Activated CD4-positive, alpha-beta T cell treated with anti-CD3 and anti-CD28 coated beads, Interleukin-2, amount 50 U/mL, for 4 hours (primary cell): ENCODE measurements at places on chromosomes 12 and 14.

DNA sequence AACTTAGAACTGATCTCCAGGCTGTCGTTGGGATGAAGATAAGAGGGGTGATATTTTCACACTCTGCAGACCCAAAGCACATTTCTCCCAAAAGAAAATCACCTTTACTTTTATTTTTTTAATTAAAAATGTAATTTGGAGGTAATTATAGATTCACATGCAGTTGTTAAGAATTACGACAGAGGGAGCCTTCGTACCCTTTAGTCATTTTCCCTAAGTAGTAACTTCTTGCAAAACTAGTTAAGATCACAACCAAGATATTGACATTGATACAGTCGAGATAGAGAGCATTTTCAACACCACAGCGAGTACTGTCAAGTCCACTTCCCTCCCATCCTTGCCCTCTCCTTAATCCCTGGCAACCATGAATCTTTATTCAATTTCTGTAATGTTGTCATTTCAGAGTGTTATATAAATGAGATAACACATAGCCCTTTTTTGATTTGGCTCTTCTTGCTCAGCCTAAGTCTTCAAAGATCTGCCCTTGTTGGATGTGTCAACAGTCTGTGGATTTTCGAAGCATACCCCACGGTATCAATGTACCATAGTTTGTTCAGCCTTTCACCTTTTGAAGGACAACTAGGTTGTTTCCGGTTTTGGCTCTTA, 39.6 kb downstream of the DNAH10 start:
- DNase-seq: no peak

DNA sequence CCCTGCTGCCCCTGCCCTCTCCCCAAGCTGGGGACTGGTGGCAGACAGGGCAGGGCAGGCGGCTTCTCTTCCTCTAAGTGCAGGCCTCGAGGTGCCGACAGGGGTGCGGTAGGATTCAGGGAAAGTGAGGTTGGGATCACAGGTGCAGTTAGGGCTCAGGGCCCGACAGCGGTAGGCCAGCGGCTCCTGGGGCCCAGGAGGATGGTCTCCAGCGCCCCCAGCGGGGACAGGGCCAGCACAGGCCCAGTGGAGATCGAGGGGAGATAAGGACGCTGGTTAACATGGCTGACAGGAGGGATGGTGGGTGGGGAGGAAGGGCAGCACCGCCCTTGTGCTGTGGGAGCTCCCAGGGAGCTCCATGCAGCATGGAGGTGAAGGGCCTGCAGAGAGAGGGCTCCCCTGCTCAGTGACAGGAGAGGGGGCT, 935 bp upstream of the CRIP1 start:
- DNase-seq: no peak

DNA sequence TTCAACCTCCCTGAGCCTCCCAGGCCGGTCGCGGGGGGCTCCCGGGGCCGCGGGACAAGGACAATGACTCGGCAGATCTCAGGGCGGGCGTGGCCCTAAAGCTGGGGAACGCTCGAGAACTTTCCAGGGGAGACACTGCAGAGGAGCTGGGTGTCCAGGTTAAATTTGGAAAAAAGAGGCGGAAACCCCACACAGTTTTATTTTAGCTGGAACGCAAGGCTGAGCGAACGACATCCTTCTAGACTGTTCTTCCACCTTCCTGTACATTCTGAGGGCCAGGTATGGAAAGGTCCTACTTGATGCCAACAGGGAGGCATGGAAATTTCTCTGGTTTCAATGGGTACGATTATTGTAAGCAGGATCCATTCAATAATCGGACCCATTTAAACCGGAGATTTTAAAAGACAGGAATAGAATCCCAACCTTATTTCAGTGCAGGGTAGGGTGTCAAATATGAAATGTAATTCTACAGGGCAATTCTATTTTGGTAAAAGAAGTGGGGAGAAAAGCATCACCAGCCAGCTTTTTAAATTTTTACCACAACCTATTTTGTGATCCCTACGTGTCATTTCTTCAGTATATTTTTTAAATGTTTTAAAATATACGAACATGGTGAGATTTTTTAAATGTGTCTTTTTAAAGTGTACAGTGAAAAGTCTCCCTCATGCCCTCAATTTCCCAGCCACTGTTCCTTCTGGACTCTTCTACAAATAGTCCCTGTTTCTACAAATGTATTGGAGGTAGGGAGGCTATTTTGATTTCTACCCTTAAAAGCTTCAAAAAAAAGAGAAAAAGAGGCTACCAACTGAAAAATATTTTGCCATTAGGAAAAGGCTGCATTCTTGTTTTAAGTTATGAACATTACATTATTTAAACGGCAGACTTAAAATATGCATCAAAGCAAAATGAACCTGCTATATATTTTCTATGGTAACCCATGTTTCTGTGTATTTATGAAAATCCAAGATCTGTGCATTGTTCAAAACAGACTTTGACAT, 1.1 kb upstream of the UBC start:
- DNase-seq: no peak

GRCh38 chr14:68627050-68627867, 165.6 kb downstream of the ZFP36L1 start:
- no peak for DNase-seq
